ENCODE measurements at places on chromosomes 3 and 15. TPM values are rescaled to one million over a fixed set of nuclear protein-coding genes. Genes with fewer than 3 reads are reported as not detected.

DNA sequence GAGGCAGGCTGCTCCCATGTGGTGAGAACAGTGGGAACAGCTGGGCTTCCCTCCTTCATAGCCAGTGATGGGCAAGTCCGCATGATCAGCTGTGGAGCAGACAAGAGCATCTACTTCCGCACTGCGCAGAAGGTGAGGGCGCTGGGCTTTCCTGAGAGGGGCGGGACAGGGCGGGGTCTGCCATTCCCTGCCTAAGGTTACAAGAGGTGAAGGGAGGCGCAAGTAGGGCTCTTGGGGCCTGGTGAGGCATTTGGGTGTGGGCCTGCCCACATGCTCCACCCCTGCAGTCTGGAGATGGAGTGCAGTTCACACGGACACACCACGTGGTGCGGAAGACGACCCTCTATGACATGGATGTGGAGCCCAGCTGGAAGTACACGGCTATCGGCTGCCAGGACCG, 10.6 kb upstream of the JMJD7 start:
- no peak for DNase-seq

GOLGA8H gene
- not detected for total RNA-seq

ZNF501 gene
- total RNA-seq = 3.6 TPM

DNA sequence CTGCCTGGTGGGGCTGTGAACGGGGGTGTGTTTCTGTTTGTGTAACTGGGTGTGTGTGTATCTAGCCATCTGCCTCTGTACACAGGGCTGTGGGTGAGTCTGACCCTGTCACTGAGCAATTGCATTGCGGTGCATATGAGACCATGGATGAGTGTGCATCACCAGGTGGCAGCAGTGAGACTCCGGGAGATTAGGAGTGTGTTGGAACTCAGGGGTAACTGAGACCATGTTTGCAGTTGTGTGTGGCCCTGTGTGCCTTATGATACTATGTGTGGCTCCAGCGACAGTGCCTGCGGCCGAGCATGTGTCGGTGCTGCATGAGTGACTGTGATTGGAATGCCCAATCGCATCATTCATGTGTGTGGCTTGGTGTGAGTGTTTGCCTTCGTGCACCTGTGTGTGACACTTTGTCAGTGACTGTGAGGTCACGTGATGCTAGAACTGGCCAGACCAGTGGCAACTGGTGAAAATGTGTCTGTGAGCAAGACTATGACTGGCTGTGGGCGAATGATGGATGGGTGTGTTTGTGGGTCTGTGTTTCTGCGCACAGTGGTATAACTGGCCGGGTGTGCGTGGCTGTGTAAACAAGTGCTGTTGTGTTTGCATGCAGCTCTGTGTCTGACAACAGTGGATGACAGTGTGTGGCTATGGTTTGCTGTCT, 14.0 kb downstream of the VILL start:
- DNase-seq = peak; percentile 70

GRCh38 chr15:71687902-71688508, 122.3 kb upstream of the NR2E3 start:
- DNase-seq = no peak

STXBP5L gene
- not detected for total RNA-seq

DNA sequence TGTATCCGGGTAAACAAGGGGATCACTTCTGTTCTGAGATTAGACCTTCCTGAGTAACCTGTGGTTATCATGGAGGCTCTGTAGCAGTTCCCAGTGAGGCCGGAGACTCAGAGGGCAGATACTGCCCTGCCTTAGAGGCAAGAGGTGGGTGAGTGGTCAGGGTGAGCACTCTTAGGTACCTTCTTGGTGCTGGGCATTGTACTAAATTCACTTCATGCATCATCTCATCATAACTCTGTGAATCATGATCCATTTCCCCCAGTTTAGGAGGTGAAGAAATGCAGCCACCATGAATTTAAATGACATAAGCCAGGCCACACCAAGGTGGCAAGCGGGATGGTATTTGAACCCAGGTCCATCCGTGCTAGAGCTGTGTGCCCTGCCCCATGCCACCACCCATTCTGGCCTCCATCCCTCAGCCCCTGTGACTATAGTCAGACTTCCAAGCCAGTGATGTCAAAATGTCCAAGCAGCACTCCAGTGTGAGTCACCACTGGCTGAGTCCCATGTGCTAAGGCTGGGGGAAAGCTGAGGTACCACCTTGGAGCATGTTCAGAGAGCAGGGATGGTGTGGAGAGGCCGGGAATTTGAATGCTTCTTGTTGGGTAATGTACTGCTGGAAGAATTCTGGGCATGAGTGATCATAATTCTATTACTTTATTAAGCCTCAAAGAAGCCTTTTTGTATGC, 88.8 kb downstream of the EPHB1 start:
- DNase-seq = no peak

LRRC31 gene
- not detected for total RNA-seq

- DNase-seq = peak; percentile 69
These were observed 154.1 kb upstream of the LPP start for GRCh38 chr3:187999821-188000220.

Measured in activated CD4-positive, alpha-beta T cell treated with anti-CD3 and anti-CD28 coated beads, Interleukin-2, amount 10 ng/mL, durations not matched to agents 7 days and 5 days (primary cell).